ENCODE measurements at places on chromosomes 7 and 10.

DNA sequence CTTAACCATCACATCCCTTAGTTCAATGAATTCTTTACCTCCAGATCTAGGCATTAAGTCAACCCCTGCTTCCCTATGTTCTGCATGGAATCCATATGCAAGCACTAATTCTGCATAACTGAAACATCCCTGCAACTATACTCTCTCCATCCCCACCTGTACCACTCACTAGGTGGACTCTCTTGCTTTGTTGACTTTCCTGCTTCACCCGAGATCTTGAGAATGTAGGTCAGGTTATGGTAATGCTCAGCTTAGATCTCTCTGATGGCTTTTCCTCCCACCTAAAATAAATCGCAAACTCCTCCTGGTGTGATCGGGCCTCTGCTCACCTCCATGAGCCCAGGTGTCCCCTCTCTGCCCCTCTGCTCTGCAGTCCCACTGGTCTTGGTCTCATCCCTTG lies 92.4 kb upstream of the ADAM12 start:
- no peak for DNase-seq

GRCh38 chr10:89367529-89367928 lies 10.3 kb upstream of the IFIT1B start:
- DNase-seq: no peak

DNA sequence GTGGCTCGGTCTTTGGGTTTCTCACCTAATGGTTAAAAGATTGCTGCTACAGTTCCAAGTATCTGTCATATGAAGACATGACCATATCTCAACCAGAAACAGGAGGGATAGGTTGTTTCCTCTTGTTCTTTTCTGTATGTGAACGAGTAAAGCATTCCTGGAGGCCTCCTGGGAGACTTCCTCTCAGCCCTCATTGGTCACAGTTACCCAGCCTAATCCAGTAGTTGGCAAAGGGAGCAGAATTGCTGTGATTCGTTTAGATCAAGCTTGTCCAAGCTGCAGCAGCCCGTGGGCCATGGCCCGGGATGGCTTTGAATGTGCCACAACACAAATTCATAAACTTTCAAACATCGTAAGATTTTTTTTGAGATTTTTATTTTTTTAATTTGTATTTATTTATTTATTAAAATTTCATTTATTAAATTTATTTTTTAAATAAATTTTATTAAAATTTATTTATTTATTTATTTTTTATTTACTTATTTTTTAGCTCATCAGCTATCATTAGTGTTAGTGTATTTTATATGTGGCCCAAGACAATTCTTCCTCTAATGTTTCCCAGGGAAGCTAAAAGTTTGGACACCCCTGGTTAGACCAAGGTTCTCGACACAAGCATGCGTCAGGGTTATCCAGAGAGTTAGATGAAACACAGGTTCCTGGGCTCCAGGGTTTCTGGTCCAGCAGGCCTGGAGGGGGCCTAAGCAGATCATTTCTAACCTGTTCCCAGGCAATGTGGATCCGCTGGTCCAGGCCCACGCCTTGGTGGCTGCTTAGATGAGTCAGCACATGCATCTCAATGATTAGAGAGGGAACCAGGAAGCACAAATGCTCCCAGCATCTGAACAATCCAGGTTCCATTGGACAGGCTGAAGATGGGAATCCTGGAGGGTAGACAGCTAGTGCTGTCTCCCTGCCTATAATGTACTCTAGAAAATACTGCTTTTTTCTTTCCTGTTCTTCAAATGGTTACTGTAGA lies 25.6 kb downstream of the CDC123 start:
- DNase-seq: peak; percentile 7

GRCh38 chr7:27303026-27303425 lies 60.4 kb downstream of the EVX1 start:
- DNase-seq: no peak

DNA sequence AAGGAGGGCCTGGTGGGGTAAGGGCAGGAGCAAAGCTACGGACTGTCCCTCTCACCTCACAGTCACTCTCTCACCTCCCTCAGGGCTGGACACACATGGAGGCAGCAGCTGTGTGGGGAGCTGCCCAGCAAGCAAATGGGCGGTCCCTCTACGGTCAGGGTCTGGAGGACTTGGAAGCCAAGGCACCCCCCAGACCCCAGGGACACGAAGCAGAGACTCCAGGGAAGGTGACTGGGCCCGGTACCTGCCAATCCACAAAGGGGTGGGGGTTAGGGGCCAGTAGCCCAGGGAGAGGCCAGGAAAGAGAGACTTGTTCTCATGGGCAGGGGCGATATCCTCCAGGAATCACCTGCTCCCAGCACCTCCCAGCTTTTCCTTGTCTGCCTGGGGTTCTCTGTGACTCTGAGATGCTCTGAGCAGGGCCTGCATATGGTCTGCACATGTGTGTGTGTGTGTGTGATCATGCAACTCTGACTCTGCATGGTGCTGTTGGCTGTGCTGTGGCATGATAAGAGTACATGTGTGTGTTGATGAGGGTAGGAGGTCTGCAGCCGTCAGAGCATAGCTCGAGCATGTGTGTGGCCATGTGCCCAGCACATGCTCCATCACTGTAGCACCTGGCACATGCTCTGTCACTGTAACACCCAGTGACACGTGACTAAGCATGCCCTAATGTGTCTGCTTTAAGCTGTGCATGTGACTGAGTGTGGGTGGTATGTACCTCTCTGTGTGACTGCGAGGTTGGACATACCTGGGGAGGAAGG lies 4.6 kb upstream of the LDB3 start:
- no peak for DNase-seq

DNA sequence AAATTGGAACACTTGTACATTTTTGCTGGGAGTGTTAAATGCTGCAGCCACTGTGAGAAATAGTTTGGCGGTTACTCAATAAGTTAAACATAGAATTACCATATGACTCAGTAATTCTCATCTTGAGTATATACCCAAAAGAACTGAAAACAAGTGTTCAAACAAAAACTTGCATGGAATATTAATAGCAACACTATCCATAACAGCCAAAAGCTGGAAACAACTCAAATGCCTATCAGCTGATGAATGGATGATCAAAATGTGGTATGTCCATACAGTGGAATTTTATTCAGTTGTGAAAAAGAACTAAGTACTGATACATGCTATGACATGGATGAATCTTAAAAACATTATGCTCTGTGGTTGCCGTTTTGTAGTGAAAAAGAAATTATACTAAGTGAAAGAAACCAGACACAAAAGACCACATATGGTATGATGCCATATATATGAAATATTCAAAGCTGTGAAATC lies 63.0 kb upstream of the SP4 start:
- DNase-seq: no peak

- DNase-seq: peak; percentile 35
These were observed 120.3 kb upstream of the PTPRZ1 start for GRCh38 chr7:121752706-121753105.
